ENCODE measurements at places on chromosomes 5 and 9.

DNA sequence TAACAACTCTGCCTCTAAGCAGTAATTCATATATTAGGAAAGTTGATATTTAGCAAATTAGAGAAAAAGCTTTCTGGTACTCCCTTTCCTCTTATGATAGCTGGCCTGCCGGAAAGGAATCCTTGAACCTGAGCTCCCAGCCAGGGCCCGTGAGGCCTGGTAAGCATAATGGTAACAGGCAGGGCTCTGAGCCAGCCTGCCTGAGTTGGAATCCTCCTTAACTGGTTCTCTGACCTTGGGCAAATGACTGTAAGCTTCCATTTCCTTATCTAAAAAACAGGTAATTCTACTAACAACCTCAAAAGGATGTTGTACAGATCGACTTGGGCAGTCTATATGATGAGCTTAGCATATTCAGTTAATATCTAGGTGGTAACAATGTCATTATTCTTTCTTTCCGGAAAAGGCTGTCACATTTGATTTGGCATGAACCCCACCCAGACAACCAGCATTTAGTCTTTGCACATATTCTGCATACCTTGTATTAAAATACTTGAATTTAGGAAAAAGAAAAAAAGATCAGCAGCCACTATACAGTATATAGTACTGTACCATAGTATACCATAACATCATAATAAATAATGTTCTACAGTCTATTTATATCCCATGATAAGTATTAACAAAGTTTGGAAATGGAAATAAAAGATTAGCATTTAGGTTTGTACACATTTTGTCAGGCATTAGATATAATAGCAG lies 55.7 kb upstream of the MAP3K1 start:
- no peak for DNase-seq

DNA sequence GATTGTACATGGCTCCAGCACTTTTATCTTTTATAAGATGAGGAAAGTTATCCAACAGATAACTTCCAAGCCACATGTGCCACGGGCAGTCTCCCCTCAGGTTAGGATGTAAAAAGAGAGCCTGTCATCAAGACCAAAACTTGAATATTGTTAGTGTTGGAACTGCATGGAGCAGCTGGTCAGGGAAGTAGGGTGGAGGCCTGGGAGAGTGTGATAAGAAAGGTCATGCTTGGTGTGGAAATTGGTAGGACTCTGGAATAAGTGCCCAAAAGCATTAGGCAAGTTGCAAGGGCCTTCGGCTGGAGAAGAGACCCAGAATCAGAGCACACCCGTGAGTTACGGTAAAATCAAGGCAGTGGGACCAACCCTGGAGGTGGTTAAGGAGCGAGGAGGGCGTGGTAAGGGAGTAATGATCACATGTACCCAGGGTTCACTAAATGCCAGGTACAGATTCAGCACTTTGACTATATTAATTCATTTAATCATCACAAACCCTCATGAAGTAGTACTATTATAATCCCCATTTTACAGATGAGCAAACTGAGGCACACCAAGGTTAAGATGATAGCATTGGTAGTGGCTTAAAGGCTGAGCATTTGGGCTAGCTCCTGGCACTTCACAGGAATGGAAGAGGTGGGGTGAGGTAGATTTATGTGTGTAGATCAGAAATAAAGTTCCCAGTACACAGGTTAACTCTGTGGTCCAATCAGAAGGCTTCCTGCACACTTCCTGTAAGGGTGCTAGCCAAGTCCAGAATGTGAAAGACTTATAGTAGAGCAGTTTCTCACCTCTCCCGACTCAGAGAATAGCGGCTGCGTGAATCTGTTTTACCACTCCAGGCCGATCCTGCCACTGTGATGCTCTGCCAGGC lies 96.5 kb upstream of the ZNF608 start:
- DNase-seq: no peak

DNA sequence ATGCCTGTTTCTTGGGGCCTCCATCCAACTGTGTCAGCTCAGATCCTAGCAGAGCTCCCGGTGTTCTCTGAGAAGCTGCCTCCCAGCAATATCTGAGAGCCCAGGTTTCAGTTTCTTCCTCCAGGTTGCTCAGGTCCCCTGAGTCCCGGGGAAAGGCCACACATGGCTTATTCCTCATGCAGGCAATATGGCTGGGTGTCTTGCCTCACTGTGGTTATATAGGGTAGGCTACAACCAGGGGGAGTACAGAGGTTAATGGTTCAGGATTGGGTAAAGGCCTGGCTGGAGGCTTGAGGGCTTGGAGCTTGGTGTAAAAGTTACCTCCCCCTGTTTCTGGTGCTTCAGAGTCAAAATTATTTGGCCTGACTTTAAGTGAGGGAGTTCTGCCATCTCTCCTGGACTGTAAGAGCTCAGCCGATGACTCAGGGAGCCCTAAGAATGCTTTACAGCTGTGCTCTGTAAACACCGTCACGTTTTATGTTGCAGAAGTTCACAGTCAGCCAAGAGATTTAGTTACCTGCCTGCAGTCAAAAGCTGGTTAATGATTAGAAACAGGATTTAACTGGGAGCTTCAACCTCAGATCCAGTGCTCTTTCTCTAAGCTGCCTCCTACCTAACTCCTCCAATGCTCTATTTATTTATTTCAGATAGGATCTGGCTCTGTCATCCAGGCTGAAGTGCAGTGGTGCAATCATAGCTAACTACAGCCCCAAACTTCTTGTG lies 24.3 kb upstream of the UBAP2 start:
- DNase-seq: no peak

GRCh38 chr9:34589636-34590380 lies at the start of gene CNTFR:
Gene CNTFR, minus strand, starts transcription at chr9:34589724. Its CDS starts 20,743 bp downstream, at chr9:34568981.
- DNase-seq: no peak

DNA sequence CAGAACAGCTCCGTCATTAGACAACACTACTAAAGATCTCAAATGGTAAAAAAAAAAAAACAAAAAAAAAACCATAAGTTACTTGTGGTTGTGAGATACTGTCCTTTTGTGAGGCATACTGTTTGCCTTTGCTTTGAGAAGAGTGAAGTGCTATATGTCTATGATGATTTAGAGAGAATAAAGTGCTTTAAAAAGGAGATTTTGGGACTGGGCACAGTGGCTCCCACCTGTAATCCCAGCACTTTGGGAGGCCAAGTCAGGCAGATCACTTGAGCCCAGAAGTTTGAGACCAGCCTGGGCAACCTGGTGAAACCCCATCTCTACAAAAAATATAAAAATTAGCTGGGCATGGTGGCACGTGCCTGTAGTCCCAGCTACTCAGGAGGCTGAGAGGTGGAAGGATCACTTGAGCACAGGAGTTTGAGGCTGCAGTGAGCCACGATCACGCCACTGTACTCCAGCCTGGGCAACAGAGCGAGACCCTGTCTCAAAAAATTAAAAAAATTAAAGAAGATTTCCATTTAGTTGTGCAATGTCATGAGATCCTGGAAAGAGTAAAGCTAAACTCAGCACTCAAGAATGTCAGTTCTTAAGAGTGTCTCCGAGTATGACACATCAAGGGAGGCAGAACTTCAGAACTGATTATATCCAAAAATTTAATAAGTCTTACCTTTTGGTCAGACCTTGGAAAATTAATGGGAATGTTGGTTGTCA lies 87.3 kb downstream of the PRDM6 start:
- DNase-seq: no peak

DNA sequence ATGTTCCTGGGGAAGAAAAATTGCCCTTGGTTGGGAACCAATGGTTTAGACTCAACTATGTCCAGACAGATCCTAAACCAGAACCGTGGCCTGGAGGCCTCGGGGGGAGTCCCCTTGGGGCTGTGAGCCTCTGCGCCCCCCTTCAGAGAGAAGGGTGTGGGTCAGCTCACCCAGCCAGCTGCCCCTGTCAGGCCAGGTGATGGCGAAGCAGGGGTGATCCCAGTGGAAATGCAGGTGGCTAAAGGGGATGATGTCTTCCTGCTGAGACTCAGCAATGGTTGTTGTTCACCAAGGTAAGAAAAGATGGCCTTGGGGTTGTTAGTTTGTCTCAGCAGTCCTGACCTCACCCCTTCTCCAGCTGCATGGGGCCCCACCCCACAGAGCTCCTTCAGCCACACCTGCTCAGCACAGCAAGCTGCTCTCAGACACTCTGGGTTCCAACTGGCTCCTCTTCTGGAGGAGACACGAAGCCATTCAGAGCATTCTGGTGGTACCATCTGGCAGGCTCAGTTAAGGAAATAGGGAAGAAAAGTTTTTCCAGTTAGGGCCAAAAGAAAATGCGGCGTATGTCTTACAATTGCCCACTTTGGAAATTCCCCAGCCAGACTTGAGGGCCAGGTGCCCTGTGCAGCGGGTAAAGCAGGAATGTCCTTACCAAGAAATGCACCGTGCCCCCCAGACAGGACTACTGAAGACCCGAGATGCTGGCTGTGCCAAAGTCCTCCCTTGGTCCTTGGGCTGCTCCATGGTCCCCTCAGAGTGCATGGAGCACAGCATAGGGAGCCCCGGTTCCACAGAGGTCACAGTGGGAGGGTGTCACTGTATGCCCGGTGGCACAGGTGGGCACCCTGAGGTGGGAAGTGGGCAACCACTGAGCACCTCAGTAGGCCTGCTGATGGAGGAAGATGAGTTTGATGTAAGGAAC lies 90.2 kb downstream of the NSUN2 start:
- no peak for DNase-seq

- DNase-seq: no peak
Observed at GRCh38 chr9:35682051-35682450, 7.7 kb downstream of the TPM2 start.

GRCh38 chr5:95283761-95284571 lies 928 bp downstream of the MCTP1 start:
- DNase-seq: no peak

Data from HL-60 (cell line).